ENCODE measurements at places on chromosomes 11 and 22.
A peak's percentile ranks its signal among the peaks of the same experiment; 100 is the strongest.

DNA sequence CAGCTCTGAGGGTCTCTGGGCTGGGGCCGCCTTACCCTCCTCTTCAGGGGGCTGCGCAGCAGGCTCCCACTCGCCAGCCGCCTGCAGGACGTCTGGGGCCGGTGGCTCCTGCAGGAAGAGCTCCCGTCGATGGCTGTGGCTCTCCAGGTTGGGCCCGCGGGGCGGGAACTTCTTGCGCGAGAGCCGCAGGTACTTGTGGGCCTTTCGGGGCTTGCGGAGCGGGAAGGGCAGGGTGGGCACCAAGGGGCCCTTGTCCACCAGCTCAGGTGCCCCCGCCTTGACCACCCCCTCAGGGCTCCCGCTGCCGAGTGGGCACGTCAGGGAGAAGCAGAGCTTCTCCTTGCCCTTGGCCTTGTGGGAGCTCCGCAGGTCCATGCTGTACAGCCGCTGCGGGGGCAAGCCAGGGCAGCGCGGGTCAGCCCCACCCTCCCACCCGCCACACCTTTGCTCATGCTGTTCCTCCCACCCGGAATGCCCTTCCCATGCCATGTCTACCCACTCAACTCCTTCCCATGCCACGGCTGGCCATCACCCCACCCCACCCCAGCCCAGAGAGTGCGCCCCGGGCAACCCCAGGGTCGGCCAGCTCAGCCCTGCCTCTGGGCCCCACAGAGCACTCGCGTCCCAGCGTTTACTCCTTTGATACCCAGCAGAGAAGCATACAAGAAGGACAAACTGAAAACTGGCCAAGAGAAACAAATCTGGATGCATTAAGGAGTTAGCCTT lies 18.0 kb downstream of the CBX7 start:
- no peak for DNase-seq

DNA sequence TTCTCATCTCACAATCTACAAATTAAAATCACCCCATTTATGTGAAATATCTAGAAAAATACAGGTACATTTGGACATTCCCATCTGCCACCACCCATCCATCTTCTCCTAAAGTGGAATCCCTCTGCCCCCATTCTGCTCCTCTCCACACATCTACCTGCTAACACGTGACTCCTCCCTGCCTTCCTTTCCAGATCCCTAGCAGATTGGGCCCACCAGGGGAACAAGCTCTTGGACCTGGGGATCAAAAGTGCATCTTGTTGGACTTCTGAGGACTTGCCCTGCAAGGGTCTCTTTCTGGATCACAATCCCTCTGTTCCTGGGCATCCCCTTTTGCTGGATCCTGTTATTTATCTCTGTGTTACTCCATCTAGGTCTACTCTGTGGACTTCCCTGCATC lies 107.6 kb downstream of the ZNF280B start:
- DNase-seq: no peak

DNA sequence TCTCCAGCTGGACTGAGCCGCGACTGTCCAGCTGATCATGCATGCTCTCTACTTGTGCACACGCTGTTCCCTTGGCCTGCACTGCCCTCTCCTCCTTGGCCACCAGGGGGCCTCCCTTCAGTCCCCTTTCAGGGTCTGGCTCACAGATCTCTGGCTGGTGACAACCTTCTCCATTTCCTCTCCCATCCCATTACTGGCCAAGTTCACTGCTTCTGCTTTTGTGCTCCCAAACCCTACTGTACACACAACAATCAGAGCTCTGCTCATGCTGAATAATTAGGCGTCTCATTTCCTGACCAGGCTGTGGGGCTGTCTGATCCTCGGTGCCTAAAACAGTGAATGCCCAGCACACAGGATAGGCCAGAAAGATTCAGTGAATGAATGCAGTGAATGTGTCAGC lies 224.0 kb upstream of the NARS2 start:
- no peak for DNase-seq

DNA sequence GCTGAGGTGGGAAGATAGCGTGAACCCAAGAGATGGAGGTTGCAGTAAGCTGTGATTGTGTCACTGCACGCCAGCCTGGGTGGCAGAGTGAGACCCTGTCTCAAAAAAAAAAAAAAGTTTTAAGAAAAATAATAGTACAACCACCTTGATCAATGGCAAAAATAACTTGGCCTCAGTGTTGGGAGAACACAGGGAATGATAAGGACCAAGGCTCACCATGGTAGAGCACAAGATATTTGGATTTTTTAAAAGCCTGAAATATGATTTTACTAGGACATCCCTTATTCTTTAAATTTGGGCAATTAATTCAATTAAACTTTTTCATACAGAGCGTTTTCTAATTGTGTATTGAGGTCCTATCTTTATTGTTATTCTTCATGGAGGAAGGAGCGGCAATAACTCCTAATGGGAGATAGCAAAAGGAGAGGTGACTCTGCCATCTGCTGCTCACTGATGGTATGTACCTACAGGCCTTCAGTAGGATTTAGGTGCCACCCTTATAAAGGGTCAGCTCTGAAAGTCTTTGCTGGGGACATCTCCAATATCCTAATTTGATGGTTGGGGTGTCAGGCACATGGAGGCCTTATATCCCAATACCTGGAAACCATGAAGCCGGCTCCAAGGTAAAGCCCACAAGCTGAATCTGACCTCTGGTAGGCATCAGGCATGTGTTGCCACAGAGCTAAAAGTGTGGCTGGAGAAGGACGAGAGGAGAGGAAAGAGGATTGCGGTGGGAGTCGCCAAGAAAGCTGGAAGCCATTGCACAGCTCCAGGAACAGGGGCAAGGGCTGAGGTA lies 21.9 kb upstream of the POLD3 start:
- DNase-seq: no peak

- no peak for DNase-seq
Measured at GRCh38 chr11:5690216-5690615, 626 bp downstream of the TRIM22 start.

- DNase-seq: no peak
Measured at GRCh38 chr11:94590352-94591041, 23.3 kb downstream of the PIWIL4 start.

GRCh38 chr11:34685864-34686263 lies 65.0 kb downstream of the EHF start:
- no peak for DNase-seq

- DNase-seq: no peak
Measured at GRCh38 chr11:2276280-2277007, 6.1 kb upstream of the ASCL2 start.

DNA sequence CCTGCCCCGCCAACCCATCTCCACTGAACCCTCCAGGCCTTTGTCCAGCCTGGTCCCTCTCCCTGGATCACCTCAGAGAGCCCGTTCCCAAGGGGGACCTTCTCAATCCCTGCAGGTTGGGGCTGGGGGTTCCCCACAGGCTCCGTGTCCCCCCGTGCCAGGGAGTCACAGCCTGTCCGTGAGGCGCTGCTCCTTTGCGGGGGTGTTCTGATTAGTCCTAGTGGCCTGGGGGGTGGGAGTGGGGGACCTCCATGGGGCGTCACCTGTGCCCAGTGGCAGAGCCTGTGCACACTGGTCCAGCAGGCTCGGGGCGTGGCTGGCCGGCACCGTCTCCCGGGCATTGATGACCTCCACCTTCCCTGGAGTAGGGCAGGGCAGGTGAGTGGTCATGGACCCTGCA lies 11.6 kb downstream of the GGT5 start:
- no peak for DNase-seq

DNA sequence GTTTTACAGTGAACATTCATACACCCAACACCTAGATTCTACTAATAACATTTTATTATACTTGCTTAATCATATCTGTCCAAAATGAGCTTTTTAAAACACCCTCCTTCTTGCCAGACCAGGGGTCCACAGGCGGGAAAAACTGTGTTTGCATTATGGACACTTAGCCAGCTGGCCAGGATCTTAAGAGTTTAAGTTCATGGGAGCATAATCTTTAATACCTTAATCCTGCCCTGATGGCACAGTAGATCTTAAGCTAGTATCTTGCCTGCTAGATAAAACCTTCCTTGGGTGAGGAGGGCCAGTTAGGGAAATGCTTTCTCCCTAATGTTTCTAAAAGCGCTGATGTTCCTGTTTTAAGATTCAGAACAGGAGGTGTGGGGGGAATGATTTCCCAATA lies 13.1 kb upstream of the CCDC134 start:
- DNase-seq: no peak

GRCh38 chr11:12640926-12641849 lies 33.0 kb upstream of the TEAD1 start:
- DNase-seq: no peak

DNA sequence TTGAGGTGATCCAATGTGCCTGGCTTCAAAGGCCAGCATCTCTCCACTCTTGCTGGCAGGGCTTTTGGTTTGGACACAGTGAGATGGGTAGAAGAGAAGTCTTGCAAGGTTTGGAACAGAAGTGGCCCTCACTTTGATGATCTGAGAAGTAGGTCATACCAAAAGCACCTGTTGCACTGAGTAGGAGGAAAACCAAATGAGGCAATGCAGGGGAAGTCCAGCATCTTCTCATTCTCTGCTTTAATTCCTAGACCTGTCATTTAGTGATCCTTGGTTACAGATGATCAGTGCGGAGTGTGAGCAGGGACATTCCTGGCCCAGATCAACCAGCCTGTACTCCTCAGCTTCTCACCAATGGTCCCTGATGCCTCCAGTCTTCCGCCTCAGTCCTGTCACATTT lies 990.5 kb downstream of the OPCML start:
- no peak for DNase-seq

GRCh38 chr11:19368726-19369375 lies 128.1 kb upstream of the E2F8 start:
- DNase-seq: no peak

DNA sequence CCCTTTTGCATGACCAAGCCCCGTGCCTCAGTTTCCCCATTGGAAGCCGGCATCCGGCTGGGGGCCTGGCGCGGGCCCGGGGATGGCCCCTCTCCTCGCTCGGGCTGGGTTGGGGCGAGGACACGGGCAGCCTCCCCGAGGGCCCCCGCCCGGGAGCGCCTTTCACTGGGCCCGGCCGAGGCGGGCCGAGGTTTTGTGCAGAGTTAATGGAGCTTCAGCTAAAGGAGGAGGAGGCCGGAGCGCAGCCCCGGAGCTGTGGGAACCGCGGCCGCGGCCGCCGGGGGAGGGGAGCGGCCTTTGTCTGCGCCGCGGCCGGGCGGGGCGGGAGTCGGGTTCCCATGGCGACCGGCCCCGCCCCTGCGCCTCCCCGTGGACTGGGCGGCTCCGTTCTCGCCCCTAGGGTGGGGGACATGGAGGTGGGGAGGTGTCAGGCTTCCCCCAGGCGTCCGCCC lies 1.4 kb upstream of the MAPK11 start:
- no peak for DNase-seq

- no peak for DNase-seq
Measured at GRCh38 chr22:27107824-27108223, 450.4 kb downstream of the MIAT start.

- no peak for DNase-seq
Measured at GRCh38 chr11:128494418-128495332, 92.7 kb downstream of the ETS1 start.

DNA sequence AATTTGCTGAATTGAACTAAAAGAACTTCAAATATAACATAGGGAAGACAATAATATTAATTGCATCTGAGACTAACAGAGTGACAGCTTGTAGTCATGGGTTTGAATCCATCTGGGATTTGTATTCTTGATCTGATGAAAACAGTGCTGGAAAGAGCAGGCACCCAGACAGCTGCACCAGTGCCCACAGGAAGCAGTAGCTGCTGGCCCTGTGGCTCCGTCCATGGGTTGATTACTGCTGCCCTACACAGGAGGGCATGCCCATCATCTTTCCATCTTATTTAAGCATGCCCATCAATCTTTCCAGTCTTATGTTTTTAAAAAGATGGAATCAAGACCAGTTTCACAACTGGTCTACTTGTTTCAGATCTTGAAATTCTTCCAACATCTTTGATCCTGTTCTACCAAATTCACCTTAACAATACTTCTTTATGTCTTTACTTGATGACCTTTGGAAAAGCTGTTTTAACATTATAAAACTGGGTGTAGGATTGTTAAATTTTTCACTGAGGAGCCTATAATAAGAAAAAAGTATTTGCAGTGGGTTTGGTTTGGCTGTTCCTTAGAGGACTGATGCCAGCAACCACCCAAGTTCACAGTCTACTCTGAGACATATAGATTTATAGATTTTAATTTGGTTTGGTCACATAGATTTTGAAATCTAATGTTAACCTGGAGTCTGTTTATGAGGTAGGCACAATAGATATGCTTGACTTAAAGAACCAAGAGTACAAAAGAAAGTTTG lies 761 bp upstream of the NXPE4 start:
- DNase-seq: no peak

DNA sequence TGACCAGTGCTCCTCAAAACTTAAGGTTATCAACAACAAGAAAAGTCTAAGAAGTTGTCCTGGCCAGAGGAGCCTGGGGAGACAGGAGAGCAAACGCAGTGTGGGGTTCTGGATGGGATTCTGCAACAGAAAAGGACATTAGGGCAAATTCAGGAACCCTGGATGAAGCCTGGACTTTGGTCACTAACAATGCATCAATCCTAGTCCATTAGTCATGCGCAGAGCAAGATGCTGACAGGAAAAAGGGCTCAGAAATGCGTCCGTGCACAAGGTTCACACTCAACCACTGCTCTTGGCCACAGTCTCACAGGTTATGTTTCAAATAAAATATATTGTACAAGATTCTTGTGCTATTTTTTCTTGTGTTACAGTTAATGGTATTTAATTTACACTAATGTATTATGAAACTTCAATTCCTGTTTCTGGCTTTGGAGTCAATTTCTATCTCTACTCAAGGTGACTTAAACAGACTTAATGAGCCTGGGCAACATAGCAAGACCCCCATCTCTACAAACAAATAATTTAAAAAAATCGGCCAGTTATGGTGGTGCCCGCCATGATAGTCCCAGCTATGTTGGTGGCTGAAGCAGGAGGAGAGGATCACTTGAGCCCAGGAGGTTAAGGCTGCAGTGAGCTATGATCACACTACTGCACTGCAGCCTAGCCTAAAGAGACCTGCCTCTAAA lies 13.6 kb downstream of the GNB1L start:
- no peak for DNase-seq

DNA sequence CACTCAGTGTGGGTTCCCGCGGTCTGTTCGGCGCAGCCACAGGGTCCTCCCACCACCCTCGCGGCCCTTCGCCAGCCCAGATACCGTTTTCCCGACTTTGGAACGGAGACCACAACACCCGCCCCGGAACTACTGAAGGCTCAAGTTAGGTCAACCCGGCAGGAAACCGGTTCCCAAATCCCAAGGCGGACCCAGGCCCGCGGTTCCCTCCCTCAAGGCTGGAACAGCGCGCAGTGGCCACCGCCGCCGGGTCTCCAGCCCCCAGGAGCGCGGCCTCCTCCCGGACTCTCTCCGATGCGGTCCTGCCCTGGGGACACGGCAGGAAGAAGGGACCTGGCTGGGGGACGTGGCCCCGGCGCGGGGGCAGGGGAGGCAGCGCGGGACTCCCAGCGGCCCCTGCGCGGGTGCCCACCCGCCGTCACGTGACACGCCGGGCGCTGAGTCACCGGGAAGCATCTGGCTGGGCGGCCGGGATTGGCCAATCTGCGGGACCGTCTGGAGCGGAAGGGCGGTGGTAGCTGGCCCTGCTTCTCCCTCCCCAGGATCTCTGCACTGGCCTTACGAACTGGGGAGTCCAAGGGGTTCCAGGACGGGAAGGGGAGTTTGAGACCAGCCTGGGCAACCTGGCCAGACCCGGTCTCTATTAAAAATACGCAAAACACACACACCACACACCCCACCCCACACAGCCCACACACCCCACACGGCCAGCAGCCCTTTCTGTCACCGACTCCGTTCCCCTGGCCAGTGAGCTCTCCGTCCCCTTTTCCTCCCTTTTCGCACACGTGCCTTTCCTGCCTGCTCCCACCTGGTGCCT lies 21.5 kb upstream of the MALAT1 start:
- DNase-seq: peak; percentile 80

- DNase-seq: no peak
Measured at GRCh38 chr22:38222797-38223119, 21.0 kb downstream of the MAFF start.

Data from activated naive CD8-positive, alpha-beta T cell treated with anti-CD3 and anti-CD28 coated beads, Interleukin-2, amount 50 U/mL, for 16 hours (primary cell).